ENCODE measurements at places on chromosomes 5 and 9. TPM values are rescaled to one million over a fixed set of nuclear protein-coding genes. Genes with fewer than 3 reads are reported as not detected.

DNA sequence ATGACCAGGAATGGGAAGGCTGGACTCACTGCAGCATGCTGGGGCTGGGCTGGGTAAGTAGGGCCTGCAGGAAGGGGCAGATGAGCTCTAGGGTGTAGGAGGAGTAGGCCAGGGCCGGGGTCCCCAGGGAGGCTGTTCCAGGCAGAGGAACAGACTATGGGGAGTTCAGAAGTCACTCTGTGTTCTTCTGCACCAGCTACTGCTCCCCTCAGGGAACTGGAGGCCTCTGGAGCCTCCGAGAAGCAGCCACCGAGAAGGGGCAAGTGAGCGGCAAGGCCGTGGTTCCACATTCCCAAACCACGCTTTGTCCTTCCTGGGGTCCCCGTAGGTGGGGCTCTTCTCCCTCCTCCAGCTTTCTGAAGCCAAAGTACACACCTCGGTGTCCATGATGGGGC lies 8.4 kb upstream of the SLC2A6 start:
- H3K27me3 ChIP-seq: no peaks in the 10 kb centered on the region
- H3K4me1 ChIP-seq: peaks cover 23% of the 10 kb centered on the region
- no peak overlapping the region for H3K27ac ChIP-seq
- H3K4me3 ChIP-seq: no peak overlapping the region
- no peaks in the 10 kb centered on the region for H3K36me3 ChIP-seq

- DNase-seq: no peak
- H3K4me3 ChIP-seq: peak overlapping the region; percentile 74
- H3K36me3 ChIP-seq: no peaks in the 10 kb centered on the region
- H3K27me3 ChIP-seq: no peaks in the 10 kb centered on the region
These were observed 515 bp downstream of the UTP15 start for GRCh38 chr5:73565969-73566547.

Gene PTGES
- total RNA-seq: 0.52 TPM

DNA sequence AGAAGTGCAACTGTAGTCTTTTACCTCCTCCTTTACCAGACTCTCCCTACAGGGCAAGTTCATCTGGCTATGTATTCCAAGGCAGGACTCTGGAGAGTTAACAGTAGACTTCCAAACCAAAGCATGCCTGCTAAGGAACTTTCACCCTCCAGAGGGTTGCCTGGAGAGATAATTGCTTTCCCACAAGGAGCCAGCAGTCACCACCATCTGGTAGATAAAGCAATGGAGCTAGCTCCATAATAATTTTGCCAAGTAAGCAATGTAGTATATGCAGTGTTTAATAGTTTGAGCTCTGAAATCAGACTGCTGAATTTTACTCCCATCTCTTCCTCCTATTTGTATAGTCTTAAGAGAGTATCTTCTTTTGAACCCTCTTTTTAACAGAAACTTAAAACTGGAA lies 566.8 kb upstream of the PTGER4 start:
- peaks cover 15% of the 10 kb centered on the region for H3K4me1 ChIP-seq
- H3K27ac ChIP-seq: no peak overlapping the region
- H3K4me3 ChIP-seq: no peak overlapping the region
- H3K27me3 ChIP-seq: no peaks in the 10 kb centered on the region

Gene KIF4B
- not detected for total RNA-seq

- no peak overlapping the region for H3K4me3 ChIP-seq
- no peaks in the 10 kb centered on the region for H3K27me3 ChIP-seq
- no peak for DNase-seq
- peaks cover 24% of the 10 kb centered on the region for H3K4me1 ChIP-seq
These were observed 35.3 kb downstream of the PFDN1 start for GRCh38 chr5:140267559-140268018.

DNA sequence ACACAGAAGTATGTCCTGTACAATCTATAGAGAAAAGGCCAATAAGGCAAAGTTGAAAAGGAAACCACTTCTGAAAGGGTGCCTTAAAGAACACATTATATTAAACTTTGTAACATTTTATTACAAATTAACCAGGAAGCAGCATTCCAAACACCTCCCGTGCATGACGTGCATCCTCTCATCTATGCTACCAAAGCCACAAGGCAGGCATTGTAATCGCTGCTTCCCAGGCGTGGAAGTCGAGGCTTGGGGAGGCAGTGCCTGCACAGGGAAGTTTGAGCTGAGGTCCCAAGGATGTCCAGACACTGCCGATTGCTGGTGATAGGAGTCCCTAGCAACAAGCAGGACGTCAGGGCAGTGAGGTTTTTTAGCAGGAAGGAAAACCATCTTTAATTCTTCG lies 44.3 kb upstream of the BARHL1 start:
- peak overlapping the region; percentile 43 for H3K27ac ChIP-seq
- no peaks in the 10 kb centered on the region for H3K27me3 ChIP-seq

DNA sequence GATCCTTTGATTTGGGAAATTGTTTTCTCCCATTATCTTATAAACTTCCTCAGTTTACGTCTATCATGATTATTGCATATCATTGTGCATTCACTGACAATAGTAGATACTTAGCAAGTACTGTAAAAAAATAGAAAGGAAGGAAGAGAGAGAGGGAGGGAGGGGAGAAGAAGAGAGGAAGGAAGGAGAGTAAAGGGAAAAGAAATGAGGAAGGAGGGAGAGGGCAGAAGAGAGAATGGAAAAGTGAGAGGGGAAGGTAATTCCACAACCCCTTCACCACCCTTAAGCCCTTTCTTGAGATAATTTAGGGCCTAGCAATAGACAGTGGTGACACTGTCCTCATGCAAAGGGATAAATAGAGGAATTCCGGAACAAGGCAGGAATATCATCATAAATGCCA lies 64.4 kb downstream of the NFIB start:
- no peak for DNase-seq
- H3K27ac ChIP-seq: no peak overlapping the region
- peaks cover 37% of the 10 kb centered on the region for H3K4me1 ChIP-seq
- no peaks in the 10 kb centered on the region for H3K27me3 ChIP-seq

DNA sequence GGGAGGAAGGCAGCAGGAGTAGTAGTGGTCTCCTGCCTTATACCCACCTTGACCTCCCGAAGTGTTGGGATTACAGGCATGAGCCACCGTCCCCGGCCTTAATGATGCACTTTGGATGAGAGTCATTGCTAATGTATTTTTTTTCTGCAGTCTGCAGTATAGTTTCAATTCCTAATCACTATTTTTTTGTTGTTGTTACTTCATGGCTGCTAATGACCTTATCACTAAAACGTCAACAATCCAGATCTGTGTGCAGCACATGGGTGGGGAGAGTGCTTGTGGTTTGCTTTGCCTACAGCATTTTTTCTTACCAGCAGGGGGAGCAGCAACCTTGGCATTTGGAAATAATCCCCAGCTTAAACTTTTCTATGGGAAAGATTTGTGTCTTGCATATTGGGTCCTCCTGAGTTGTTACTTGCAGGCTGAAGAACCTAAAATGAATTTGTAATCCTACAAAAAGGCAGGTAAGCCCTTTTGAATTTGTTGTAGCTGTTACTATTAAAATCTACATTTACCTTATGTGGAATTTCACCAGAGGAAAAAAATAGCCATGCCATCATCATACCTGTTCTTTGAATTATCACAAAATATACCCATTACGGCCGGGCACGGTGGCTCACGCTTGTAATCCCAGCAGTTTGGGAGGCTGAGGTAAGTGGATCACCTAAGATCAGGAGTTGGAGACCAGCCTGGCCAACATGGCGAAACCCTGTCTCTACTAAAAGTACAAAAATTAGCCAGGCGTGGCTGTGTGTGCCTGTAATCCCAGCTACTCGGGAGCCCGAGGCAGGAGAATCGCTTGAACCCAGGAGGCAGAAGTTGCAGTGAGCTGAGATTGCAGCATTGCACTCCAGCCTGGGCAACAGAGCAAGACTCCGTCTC lies 6.3 kb upstream of the MED7 start:
- H3K4me3 ChIP-seq: no peak overlapping the region
- H3K36me3 ChIP-seq: no peaks in the 10 kb centered on the region
- no peak overlapping the region for H3K27ac ChIP-seq
- no peaks in the 10 kb centered on the region for H3K27me3 ChIP-seq
- peak; percentile 69 for DNase-seq
- H3K4me1 ChIP-seq: no peaks in the 10 kb centered on the region

GRCh38 chr9:126108240-126108639 lies 218.4 kb upstream of the MVB12B start:
- no peaks in the 10 kb centered on the region for H3K4me1 ChIP-seq
- no peaks in the 10 kb centered on the region for H3K27me3 ChIP-seq
- no peaks in the 10 kb centered on the region for H3K36me3 ChIP-seq
- no peak for DNase-seq
- no peak overlapping the region for H3K27ac ChIP-seq
- no peak overlapping the region for H3K4me3 ChIP-seq

Gene HTR4
- total RNA-seq: not detected

DNA sequence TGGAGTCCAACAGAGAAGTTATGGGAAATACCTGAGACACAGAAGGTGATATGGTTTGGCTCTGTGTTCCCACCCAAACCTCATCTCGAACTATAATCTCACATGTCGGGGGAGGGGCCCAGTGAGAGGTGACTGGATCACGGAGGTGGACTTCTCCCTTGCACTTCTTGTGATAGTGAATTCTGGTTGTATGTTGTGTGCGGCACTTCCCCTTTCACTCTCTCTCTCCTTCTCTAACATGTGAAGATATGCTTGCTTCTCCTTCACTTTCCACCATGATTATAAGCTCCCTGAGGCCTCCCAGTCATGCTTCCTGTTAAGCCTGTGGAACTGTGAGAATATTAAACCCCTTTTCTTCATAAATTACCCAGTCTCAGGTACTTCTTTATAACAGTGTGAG lies 96.1 kb downstream of the TMEM232 start:
- no peaks in the 10 kb centered on the region for H3K36me3 ChIP-seq
- H3K27me3 ChIP-seq: no peaks in the 10 kb centered on the region
- no peak overlapping the region for H3K4me3 ChIP-seq
- H3K27ac ChIP-seq: no peak overlapping the region

GRCh38 chr5:162752612-162753011 lies 684.8 kb upstream of the CCNG1 start:
- no peaks in the 10 kb centered on the region for H3K36me3 ChIP-seq
- no peaks in the 10 kb centered on the region for H3K27me3 ChIP-seq
- no peaks in the 10 kb centered on the region for H3K4me1 ChIP-seq

- H3K4me1 ChIP-seq: peaks cover 12% of the 10 kb centered on the region
- DNase-seq: peak; percentile 57
These were observed 111.8 kb downstream of the CARTPT start for GRCh38 chr5:71830681-71831539.

Measured in body of pancreas (tissue), 4 donors.